Ureter (tissue), 1 donor: ENCODE measurements at places on chromosomes 12 and 14. TPM values are rescaled to one million over a fixed set of nuclear protein-coding genes. Genes with fewer than 3 reads are reported as not detected.

DNA sequence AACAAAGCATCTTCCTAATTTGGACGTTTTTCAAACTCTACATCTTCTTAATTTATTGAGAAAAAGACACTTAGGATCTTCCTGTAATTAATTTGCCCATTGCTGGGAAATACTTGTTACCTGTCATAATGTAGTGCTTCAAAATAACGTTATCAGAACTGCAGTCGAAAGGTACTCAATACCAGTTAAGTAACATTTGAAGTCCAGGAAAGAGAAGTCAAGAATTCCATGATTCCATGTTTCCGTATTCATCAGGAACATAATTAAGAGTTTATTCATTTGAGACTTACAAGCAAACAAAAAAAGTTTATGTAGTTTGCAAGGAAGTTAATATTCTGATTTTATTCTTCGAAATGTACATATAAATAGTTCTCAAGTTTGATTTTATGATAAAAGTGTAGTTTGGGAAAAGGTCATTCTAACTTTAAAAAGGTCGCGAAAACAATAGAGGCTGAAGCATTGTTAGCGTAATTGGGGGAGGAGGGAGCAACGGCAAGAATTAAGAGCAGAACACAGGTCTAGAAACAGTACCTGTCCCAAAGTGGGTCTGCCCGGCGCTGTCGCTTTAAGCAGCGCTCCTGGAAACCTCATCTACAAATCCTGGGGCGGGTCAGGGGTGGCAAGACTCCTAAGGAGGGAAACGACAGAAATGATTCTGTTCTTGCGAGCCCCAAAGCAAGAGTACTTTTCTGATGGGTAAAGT, 1.2 kb upstream of the KCNMB4 start:
- no peak for DNase-seq

DNA sequence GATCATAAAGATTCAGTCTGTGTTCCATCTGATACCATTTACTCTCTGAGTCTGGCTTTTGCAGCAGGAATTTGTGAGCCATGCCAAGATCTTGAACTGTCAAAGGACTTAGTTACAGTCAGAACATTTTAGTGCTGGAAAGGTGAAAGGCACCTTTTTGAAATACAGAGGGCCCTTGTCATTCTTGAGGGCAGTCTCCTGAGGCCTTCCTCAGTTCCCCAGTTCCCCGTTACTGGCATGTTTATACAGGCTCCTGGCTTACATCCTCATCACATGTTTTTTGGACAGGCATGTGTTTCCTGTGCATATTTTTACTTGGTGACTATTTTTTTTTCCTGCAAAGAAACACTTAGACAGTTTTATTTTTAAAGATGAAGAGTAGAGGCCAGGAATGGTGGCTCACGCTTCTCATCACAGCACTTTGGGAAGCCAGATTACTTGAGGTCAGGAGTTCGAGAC, 21.0 kb downstream of the CFAP54 start:
- no peak for DNase-seq

DNA sequence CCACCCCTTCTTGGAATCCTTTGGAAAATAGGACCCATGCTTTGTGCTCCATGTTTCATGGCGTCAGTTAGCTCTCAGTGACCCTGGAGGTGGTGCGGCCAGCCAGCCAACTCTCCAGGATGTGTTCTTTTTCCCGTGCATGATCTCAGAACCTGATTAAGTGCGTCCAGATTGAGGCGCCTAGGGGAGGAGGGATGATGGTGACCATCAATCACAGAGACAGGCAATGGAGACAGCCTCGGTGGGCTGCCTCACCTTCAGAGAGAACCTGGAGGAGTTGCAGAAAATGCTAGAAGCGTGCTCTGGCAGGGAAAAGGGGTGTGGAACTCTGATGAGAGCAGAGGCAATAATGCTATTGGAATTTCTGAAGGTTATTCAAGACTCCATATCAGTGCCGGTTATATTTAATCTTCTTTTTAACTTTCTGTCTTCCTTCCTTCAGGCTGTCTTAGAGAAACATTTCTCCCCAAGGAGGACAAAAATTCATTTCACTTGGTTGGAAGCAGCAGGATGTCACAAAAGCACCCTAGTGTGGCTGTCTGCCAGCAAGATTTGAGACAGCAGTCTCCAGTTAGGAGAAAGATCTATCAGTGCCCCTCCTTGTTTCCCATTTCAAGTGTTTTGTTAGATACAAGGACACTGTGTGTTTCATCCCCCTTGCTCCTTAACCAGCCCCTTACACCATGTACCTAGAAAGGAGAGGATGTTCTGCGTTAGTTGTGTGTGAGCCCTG, 53.3 kb upstream of the IGF1 start:
- no peak for DNase-seq

DNA sequence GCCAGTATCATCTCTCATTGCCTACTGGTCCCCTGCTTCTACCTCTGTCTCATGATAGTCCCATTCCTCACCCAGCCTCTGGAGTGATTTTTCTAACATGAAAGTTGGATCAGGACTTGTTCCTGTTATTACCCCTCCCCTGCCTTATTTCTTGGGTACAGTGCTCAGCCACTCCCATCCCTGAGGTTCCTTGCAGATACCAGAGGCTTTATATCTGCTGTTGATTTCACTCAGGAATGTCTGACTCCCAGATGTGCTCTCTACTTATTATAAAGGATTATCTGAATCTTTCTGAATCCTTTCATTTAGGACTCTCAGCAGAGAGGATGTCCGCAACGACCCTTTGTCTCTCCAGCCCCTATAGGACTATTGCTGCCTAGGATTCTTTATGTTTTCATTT, 111.2 kb downstream of the LRRK2 start:
- no peak for DNase-seq

TAMALIN gene
- 50.7 TPM for total RNA-seq

NDUFA12 gene
- total RNA-seq, result 79.2 TPM
